ENCODE measurements at places on chromosomes 3 and 15.

DNA sequence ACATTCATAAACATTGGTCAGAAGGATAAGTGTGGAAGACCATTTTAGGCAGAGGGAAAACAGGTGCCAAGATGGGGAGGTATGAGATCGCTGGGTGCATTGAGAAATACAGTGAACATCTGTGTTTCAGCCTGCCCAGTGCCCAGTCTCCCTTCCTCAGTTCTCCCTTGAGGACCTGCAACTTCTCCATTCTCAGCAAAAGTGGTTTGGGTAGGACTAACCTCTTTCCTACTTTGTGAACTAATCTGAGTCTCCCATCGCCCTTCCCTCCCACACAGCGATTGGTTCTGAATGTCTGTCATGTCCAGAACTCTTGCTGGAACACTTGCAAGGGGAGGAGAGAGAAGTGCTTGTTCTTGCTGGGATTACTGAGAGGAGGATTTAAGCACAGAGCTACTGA, 10.9 kb upstream of the CCNL1 start:
- DNase-seq: no peak

DNA sequence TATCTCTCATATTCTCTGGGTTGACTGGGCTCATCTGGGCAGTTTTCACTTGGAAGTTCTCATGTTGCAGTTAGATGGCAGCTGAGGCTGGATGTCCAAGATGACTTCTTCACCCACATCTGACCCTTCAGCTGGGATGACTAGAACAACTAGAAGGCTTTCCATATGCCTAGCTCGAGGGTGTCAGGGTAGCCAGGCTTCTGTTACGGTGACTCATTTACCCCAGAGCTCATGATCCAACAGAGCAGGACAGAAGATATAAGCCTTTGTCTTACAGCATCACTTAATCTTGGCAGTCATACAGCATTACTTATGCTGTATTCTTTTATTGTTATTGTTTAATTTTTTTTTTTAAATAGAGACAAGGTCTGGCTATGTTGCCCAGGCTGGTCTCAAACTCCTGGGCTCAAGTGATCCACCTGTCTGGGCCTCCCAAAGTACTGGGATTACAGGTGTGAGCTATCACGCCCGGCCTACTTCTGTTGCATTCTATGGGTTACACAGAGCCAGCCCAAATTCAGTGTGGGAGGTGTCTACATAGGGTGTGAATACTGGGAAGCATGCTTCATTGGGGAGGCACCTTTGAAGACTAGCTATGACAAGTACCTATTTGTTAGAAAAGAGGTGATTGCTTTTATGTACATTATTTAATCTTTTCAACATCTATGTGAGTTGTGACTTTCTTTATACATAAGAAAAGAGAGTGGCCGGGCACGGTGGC, 10.7 kb downstream of the HMCES start:
- no peak for DNase-seq

DNA sequence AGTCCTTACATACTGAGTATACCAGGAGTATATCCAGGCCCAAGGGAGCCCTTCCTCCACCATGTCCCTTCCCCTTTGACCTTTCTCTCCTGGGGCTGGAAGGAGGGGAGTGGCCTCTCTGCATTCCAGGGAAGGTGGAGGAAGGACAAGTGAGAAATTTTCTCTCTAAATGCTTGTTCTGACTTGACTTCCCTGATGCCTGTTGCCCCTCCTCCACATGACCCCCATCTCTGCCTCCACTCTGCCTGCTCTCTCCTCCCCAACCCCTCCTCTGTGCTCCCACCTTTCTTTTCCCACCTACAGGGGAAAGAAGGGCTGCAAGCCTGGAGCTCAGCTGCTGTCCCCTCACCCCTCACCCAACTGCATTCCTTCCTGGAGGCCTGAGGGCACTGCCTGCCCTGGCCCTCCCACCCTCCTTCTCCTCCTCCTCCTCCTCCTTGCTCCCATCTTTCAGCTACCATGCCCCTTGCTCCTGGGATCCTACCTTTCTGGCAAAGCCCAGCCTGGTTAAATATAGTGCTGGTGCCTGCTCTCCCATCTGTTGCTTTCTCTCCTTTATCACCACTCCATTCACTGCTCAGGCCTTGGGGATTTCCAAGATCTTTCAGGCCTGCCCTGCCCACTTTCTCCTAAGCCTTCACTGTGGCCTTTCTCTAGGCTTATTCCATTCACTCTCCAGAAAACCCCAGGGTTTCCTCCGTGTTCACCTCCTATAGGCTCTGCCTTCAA, 8.5 kb upstream of the DAG1 start:
- DNase-seq: no peak

DNA sequence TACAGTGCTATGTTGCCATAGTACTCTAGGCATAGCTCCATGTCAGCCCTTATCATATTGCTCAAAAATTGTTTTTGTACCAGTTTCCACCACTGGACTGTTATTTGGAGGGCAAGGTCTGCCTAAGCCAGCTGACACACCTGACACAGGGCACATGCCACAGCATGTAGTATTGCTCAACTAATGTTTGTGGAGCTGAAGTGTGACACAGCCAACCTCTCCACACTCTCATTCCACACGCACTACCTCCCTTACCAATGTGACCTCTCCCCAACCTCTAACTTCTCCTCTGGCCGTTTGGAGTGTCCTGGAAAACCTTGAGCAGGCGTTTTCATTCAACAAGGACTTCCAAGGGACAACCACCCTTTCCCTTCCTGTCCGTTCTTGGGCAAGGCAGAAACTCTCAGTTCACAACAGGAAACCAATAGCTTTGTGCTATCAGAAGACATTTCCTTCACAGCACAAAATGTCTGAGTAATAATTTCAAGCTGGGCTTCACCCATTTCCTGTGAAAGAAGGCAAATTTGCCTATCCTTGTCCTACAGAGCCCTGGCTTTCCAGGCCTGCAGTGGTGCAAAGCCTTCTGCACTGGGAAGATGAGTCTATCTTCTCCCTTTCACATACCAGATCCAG, 38.4 kb downstream of the TLNRD1 start:
- DNase-seq: no peak

DNA sequence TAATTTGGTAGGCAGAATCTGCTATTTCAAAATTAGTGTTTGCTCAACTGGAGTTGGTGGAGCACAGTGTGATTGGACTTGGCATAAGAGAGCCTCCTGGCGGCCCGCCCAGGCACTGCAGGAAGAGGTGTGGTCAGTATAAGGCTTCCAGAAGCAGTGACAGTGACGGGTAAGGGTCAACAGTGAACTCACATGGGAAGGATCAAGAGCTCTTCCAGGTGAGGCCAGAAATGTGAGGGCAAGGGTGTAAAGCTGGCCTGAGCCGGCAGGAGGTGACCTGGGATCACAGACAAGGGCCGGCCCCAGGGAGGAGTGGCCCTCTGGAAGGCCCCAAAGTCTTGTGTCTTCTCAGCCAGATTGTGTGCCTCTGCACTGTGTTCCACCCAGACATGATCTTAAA, 93.2 kb upstream of the RNF7 start:
- DNase-seq: peak; percentile 53
